Stimulated activated CD4-positive, alpha-beta T cell treated with anti-CD3 and anti-CD28 coated beads, Interleukin-1b, Interleukin-23, amount 100 ng/mL, for 1 hour (primary cell): ENCODE measurements at places on chromosomes 5 and 9.

DNA sequence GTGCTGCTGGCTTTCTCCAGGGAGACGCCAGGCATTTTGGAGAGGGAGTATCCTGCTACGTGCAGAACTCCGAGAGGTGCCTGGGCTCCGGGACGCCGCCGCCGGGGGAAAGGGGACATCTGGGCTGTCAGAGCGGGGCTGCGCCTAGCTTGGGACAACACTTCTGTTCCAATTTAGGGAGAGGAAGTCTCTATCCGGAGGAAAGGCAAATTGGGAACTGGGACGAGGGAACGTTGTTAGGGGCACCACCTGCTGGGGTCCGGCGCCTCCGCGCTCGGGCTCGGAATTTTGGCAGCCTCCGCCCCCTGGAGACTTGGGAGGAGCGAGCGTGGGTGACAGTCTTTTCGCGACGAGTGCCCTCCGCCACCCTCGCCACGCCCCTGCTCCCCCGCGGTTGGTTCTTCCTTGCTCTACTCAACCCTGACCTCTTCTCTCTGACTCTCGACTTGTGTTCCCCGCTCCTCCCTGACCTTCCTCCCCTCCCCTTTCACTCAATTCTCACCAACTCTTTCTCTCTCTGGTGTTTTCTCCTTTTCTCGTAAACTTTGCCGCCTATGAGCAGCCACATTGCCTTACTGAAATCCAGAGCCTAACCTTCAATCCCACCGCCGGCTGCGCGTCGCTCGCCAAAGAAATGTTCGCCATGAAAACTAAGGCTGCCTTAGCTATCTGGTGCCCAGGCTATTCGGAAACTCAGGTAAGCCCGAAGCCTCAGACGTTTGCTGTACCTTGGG is 1.6 kb downstream of the TSLP start:
- DNase-seq: no peak

GRCh38 chr5:142325725-142326479 is 1.1 kb upstream of the SPRY4 start:
- no peak for DNase-seq

- DNase-seq: no peak
Measured at GRCh38 chr5:171969288-171969880, 37.1 kb downstream of the FBXW11 start.

GRCh38 chr5:83472508-83473345 is 1.2 kb downstream of the VCAN start:
- no peak for DNase-seq

- no peak for DNase-seq
Measured at GRCh38 chr5:124908581-124909451, 162.4 kb upstream of the ZNF608 start.

DNA sequence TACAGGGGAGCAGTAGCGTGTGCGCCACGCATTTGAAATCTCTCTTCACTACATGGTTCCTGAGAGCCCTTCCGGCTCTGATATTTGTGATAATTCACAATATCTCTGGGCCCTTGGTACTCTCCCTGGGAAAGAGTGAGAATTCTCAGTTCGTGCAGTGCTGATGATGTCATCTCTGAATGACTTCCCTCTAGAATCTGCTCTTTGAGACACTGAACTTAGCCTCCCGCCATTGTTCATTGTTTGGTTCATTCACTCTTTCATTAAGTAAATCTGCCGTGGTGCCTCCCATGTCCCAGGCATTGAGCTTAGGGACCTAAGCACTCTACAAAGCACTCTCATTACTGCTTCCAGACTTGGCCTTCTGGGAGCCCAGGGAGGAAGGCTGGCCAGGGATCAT is 94.0 kb downstream of the PPARGC1B start:
- no peak for DNase-seq

GRCh38 chr5:116953251-116953930 is 378.8 kb upstream of the SEMA6A start:
- DNase-seq: no peak
